ENCODE measurements at places on chromosomes 2 and 18.
A peak's percentile ranks its signal among the peaks of the same experiment; 100 is the strongest.

DNA sequence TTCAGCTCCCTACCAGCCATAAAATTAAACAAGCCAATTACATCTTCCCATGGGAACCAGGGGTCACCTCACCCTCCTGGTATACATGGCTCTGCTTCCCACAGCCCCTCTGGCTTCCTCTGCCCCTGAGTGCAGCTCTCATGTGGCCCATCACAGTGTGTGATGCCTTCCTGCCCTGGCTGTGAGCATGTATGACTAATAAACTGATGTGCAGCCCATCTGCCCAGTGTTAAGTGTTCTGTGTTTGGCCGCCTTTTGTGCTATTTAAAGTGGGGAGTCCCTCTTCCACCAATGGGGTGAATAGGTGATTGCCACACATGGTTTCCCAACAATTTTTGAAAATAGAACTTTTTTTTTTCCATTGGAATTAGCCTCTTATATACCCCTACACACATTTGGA, 87.7 kb upstream of the PIEZO2 start:
- no peak for DNase-seq

DNA sequence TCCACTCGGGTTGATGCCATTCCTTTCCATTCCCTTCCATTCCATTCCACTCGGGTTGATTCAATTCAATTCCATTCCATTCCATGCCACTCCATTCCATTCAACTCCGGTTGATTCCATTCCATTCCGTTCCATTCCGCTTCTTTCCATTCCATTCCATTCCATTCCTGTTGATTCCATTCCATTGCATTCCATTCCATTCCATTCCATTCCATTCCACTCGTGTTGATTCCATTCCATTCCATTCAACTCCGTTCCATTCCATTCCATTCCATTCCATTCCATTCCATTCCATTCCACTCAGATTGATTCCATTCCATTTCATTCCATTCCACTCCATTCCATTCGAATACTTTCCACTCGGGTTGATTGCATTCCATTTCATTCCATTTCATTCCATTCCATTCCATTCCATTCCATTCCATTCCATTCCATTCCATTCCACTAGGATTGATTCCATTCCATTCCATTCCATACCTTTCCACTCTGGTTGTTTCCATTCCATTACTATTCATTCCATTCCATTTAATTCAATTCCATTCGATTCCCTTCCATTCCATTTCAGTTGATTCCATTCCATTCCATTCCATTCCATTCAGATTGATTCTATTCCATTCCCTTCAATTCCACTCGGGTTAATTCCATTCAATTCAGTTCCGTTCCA, 1141.8 kb downstream of the RPIA start:
- DNase-seq: no peak

GRCh38 chr2:84970210-84970867, 622 bp upstream of the KCMF1 start:
- peak; percentile 54 for DNase-seq

DNA sequence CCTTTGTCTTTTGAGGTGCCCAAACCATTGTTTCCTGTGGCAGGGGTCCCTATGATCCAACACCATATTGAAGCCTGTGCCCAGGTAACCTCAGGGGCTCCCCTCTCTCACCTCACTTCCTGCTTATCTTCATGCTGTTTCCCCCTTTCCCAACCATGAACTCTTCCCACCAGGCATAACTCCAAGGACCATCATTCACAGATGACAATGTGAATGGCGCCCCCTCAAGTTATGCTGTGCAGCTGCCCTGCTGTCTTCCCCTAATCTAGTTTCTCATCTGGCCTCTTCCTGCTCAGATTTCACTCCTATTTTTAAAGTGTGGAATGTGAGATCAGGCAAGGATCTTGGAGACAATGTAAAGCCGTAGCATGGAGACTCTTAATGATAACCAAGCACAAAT, 1.4 kb downstream of the GMPPA start:
- DNase-seq: no peak

GRCh38 chr2:144414324-144414845, 105.5 kb downstream of the ZEB2 start:
- no peak for DNase-seq

DNA sequence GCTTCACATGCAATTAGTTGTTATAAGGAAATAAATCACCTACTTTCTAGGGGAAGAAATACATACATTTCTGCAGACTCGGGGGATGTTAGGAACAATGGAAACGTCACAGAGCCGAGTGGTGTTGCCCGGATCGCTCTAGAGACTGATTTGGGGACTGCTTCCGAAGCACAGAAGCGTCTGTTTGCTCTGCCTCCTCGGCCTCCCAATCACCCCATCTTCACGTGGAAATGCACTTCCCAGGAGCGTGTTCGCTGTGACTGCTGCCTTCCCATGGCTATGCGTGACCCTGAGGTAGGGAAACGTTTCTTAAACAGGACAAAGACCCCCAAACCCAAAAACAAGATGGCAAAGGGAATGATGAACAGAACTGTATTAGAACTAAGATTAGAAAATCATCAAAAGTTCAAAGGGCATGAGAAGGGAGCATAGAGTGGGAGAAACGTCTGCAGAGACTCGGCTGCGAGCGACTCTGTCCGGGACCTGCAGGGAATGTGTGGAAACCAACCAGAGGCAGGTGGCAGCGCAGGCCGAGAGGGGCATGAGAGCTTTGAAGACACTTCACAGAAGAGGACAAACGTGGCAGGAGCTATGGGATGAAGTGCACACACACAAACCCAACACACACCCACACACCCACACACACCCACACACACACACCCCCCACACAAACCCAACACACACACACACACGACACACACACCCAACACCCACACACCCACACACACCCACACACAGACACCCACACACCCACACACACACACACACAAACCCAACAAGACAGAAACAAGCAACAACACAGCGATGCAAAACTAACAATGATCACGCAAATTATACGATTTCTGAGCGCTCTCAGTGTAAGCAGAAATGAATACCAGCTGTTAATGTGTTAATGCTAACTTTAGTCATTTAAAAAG, 41.3 kb downstream of the RTP5 start:
- DNase-seq: no peak

DNA sequence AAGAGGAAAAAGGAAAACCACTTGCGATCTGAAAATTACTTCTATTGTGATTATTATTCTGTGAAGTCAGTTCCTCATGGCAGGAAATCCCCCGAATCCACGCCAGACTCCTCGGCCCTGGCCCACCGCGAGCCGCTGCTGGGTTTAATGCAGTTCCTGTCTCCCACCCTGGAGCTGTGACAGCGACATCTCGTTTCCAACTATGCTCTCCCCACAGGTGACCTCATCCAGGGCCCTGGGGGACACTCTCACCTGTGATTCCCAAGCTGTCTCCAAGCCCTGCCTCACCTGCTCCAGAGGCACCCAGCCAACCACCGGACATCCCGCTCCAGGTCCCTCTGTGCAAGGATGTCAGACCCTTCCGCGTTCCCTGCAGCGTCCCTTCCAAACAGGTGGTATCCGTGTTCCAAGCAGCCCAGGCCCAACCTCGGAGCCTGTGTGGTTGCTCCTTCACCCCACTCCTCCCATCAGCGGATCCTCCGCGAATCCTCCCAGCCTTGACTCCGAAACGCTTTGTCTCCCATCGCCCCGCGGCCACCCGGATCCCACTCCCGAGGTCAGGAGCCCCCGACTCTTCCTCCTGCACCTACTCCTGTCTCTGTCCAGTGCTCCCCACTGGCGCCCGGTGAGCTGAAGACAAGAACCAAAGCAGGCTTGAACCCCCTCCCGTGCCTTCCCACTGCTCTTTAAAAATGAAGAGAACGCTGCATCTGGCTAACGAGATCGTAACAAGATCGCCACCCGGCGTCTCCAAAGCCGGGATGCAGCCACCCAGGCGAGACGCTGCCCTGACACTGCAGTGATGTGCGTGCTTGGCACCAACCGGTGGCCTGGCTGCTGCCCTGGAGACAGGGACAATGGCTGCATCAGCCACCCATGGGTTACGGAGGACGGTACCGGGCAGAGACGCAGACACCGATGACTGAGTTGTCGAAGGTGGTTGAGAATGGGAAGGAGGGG, 96.5 kb downstream of the NDUFA10 start:
- DNase-seq: no peak

DNA sequence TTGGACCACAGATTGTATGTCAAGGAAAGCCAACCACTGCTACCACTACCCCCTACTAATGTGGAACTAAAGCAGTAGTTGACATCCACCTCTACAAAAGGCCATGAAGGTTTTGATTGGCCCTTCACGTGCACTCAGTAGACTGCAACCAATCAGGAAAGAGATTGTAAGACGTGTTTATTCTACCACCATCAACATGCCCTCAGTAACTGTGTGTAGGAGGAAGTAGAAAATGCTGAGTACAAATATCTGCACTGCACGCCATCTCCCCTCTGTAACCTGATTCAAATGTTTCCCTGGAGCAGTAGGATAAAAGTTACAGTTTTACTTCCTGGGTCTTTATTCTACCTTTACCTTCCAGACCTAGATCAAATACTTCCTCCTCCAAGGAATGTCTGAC, 2.9 kb upstream of the CASP10 start:
- no peak for DNase-seq

GRCh38 chr2:59428940-59429339, 1124.5 kb downstream of the BCL11A start:
- DNase-seq: no peak

GRCh38 chr2:53104263-53104662, 663.3 kb upstream of the CHAC2 start:
- DNase-seq: no peak

- no peak for DNase-seq
Observed at GRCh38 chr2:190528521-190529001, 6.0 kb downstream of the NEMP2 start.

DNA sequence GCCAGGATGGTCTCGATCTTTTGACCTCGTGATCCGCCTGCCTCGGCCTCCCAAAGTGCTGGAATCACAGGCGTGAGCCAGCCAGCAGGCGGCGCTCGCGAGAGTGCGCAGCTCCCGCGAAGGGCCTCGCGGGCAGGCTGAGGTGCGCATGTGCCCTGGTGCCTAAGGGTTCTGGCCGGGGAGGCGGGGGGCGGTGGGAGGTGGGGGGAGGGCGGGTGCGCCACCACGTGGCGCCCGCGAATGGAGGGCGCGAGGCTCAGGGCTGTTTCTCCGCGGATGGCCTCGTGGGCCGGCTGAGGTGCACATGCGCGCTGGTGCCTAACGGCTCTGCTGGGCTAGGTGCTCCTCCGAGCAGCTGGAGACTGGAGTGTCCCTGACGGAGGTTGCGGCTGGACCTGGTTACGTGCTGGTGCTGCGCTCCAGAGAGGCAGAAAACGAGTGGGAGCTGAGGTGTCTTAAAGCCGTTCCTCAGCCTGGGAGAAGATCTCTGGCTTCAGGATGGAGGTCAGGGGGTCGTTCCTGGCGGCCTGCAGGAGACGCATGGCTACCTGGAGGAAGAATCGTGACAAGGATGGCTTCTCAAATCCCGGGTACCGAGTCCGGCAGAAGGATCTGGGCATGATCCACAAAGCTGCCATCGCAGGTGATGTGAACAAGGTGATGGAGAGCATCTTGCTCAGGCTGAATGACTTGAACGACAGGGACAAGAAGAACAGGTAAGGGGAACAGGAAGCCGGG, at the start of gene ANKRD62:
TSS of gene ANKRD62 (plus strand) at position 324 of the 738 bp plus-strand sequence. CDS start at position 499, 175 bp downstream.
- no peak for DNase-seq

- DNase-seq: no peak
Observed at GRCh38 chr2:196482119-196483065, 157.1 kb upstream of the CCDC150 start.

DNA sequence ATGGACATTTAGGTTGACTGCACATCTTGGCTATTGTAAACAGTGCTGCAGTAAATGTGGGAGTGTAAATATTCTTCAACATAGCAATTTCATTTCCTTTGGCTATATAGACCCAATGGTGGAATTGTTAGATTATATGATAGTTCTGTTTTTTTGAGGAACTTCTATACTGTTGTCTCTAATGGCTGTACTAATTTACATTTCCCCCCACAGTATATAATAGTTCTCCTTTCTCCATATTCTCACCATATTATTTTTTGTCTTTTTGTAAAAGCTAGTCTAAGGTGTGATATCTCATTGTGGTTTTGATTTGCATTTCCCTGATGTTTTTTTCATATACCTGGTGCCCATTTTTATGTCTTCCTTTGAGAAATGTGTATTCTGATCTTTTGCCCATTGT, 13.0 kb downstream of the EIF5B start:
- no peak for DNase-seq

DNA sequence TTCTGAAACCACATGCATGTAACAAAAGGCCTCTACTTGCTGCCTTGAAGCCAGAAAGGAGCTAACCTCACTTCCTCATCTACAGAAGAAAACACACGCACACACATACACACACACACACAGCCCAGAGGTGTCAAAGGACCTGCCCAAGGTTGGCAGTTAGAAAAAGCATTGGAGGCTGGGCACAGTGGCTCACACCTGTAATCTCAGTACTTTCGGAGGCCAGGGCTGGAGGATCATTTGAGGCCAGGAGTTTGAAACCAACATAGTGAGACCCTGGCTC, 125.9 kb upstream of the RNF152 start:
- no peak for DNase-seq

DNA sequence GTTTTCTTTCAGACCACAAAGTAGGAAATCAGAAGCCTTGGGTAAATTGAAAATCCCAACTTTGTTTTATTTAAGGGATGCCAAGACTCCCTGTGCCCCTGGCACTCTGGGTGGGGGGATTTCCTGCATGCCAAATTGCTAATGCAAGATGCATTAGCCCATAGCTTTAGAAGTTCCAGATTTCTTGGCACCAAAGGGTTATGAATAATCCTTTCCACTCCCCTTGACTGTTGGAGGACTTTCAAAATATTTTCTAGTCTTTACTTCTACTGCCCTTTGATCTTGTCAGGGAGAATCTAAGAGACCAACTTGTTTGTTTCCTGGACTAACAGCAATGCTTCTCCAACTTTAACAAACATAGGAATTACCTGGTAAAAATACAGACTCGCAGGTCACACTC, 81.8 kb upstream of the TGIF1 start:
- DNase-seq: no peak

Measured in central memory CD4-positive, alpha-beta T cell (primary cell).